ENCODE measurements at places on chromosomes 7 and 10.

DNA sequence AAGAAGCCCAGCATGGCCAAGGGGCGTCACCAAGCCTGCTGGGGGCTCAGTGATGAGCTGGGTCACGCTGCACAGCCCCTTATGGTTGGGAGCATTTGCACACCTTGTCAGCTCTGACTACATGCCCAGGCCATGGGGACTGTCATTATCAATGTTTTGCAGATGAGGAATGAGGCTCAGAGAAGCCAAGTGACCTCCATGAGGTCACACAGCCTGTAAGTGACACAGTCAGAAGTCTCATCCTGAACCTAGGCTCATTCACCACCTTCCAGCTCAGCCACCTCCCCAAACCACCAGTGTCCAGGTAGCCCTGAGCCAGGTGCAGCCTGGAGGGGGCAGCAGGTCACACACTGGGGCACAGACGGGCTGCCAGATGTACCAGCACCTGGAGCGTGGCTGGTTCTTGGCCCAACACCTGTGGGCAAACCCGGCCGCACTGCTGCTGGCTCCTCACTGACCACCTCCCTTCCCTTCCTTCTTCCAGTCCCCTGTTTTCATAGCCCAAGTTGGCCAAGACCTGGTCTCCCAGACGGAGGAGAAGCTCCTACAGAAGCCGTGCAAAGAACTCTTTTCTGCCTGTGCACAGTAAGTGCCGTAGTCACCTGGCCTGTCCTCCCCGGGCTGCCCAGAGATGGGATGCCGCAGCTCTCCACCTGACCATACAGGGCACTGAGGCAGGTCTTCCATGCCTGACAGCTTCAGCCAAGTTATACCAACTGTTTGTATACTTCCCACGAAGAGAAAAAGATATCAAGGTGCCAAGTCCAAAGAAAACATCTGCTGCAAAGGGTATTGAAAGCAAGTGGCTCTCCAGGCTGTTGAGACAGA, 119.6 kb downstream of the RGS10 start:
- DNase-seq, result no peak

DNA sequence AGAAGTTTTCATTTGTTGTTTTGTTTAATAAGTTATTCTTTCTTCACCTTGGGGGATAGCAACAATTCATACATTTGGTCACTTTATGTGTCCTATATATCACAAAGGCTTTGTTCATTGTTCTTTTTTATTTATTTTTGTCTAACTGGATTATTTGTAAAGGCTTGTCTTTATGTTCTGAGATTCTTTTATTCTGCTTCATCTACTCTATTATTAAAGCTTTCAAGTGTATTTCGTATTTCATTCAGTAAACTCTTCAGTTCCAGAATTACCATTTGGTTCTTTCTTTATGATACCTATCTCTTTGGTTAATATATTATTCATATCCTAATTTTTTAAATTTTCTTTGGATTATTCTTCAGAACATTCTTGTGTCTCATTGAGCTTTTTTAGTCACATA, 942.9 kb downstream of the ANKRD7 start:
- no peak for DNase-seq

GRCh38 chr10:43598446-43598845, 7.8 kb upstream of the ZNF485 start:
- no peak for DNase-seq

DNA sequence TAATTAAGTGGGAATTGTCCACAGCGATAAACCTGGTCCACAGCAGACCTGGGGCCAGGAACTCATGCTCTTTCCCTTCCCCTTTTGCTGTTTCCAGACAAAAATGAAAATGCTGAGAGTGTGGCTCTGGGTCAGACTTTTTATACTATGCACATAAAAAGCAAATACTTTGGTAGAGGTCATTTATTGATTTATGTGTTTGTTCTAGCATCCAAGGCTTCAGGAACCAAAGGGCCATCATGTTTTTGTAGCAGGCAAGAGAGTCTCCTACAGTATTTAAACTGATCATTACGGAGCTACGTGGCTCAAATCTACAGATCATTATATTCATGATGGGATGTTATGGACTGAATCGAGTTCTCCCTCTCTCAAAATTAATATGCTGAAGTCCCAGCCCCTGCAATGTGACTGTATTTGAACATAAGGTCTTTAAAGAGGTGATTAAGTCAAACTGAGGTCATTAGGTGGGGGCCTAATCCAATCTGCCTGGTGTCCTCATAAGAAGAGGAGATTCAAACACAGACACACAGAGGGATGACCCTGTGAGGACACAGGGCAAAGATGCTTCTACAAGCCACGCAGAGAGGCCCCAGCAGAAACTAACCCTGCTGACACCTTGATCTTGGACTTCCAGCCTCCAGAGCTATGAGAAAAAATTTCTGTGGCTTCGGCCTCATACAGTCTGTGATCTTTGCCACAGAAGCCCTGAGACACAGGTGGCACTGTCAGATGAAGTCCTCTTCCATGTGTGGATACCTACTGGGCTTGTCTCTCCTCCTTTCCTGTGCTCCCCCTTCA, 46.1 kb upstream of the RNF32 start:
- no peak for DNase-seq

GRCh38 chr7:139661903-139662302, 115.9 kb downstream of the HIPK2 start:
- DNase-seq, result no peak

GRCh38 chr7:142795339-142795863, 24.6 kb downstream of the PRSS2 start:
- no peak for DNase-seq

GRCh38 chr10:71749396-71749795, 23.9 kb downstream of the VSIR start:
- no peak for DNase-seq

- DNase-seq, result no peak
These were observed 334.8 kb downstream of the GLRX3 start for GRCh38 chr10:130470973-130471372.

GRCh38 chr7:79084423-79084822, 369.0 kb downstream of the MAGI2 start:
- no peak for DNase-seq

GRCh38 chr7:42972699-42973500, 40.7 kb downstream of the MRPL32 start:
- DNase-seq, result no peak

DNA sequence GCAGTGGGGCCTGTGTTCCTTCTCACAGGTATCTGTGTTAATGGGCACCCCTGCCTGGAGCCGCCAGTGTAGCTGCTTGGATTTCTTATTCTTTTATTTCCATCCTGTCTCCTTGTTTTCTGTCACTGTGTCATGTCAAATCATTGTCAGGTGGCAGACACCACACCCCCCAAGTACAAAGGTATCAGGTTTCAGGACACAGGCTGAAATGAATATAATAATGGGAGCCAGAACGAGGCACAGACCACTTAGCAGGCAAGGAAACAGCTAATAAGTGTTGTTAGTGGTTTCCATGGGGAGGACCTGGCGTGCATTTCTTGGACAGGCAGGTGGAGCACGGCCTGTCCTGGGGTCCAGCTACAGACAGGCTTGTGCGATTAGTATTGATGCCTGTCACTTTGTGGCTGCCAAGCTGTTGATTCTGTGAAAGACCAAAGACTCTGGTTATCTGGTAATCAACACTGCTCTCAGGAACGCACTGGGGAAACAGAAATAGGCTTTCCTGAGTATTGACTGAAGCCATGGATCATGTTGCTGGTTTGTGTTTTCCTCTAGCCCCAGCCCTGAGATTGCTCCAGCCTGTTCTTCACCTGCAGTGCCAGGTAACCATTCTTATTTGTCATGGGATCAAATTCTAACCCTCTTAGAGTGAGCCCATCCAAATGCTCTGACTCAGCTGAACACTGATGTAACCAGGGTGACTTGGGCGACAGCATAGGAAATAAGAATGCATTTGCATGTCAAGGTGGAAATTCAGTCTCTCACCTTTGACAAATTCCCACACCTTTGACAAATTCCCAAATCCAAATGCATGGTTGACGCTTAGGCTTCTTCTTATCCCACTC, 1002.0 kb downstream of the LRMDA start:
- DNase-seq, result no peak

GRCh38 chr10:78448470-78448869, 414.8 kb downstream of the RPS24 start:
- no peak for DNase-seq

DNA sequence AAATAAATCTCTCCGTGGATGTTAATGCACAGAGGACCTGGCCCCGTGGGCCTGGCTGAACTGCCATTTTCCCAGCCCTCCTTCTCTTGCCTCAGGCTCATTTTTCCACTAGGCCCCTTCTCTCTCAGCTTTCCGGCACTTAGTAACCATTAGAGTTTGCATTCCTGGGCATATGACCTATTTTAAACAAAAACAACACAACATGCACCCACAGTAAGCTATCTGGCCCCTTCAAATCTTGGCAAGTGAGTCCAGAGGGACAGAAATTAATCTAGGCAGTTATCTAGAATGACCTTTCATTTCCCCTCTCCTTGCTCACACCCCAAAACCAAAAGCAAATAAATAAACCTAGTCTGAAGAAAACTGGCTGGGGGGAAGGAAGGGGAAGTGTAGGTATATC, 11.7 kb downstream of the FBXW4 start:
- DNase-seq, result no peak

GRCh38 chr7:146090023-146090645, 26.5 kb upstream of the CNTNAP2 start:
- DNase-seq, result no peak

DNA sequence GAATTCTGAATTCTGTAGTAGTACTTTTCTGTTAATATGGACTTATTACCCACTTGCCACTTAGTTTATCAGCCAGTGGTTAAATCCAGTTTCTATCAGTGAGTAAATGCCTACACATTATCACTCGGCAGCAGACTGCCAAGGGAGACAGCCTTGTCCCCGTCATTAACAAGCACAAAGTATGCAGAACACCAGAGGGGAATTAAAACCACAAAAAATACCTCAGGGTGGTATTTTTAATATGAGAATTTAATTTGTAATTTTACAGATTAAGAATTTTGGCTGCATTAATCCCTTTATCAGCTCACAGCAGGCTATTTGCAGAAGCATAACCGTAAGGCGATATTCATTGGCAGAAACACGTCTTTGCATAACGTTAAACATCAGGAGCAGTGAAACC, 150.0 kb upstream of the FZD1 start:
- DNase-seq, result no peak

- DNase-seq, result no peak
These were observed 160.3 kb downstream of the CELF2 start for GRCh38 chr10:11177926-11178471.

DNA sequence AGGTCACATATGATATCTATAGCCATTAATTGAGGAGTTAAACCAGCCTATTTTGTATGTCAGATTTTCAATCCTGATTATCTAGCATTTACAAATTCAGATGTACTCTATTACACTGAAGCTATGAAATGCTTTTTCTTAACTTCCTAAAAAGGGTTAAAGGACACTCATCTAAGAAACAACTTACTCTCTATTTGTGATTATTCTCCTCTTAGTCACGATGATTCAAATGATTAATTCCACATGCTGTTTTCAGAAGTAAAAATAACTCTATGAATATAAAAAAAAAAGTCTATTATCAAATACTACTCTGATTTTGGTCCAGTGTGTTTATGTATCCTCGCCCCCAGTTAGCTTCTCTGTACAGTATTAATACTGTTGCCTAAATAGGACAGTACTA, 1199.9 kb downstream of the GATA3 start:
- DNase-seq, result no peak

DNA sequence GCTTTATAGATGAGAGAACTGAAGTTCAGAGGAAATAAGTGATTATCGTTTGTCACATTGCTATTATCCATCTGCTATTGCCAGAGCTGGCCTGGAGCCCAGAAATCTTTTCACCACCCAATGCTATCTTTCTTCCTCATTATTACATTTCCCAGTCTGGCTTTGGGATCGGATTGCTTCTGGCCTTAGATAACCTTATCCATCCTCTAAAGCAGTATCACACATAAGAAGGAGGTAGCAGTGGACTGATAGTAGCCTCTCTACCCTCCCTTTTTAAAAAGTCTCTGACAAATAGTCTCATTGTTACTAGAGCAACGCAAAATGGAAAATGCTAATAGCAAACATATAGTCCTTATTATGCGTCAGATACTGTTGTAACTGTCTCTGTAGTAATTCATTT, 1.3 kb upstream of the CLDN12 start:
- no peak for DNase-seq

- DNase-seq, result no peak
These were observed 88.8 kb upstream of the DUSP5 start for GRCh38 chr10:110408943-110409342.

GRCh38 chr10:51168086-51168815, 94.0 kb downstream of the PRKG1 start:
- no peak for DNase-seq

DNA sequence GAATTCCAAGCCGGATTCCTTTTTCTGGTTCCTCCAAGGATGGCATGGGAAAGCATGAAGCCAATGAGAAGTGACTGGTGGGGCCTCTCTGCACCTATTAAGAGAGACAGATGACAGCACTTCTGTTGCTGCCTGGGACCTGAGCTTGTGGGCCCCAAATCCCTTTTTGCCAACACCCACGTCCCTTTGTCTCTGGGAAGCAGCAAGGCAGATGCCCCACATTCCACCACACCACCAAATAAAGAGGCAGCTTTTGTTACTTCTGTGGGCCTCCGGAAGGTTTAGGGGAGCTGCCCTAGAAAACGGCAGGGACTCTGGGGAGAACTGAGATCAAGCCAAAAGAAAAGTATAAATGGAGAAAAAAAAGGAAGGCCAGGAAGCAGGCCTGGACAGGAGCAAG, 3.4 kb downstream of the CCDC136 start:
- no peak for DNase-seq

DNA sequence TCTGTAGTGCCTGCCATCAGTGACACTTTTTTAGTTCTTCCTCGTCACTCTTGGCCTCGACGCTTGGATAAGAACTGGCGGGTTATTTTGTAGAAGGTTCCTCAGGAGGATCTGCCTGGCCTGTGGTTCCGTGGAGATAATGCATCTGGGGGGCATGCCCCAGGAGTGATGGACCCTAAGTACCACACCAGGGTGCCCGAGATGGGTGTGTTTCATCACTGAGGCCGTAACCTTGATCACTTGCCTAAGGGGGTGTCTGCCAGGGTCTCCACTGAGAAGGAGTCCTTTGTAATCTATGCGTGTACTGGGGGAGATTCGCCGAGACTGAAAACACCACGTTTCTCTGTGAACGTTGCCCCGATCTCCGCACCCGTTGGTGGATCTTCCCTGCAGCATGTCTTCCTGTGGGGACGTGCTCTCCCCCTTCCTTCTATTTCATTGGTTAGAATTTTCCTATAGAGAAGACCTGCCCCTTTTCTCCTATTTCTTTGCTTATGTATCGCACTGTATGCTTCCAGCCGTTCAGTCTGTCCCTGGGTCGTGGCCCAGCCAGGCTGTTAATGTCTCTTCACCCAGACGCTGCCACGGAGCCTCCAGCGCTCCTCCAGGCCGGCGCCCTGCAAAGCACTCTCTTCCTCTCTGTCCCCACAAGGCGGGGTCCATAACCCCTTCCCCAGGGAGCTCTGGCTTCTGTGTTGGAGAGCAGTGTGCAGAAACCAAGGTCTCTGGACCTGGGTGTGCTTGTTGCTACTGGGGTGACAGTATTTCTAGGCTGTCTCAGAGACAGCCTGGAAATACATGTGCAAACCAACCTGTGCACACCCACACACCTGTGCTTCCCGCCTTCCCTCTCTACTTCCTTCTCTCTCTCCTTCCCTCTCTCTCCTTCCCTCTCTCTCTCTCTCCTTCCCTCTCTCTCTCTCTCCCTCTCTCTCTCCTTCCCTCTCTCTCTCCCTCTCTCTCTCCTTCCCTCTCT, 14.4 kb upstream of the DPYSL4 start:
- no peak for DNase-seq

All from cortex of kidney (tissue), 1 donor.